ENCODE measurements at places on chromosomes 7 and 10.
A peak's percentile ranks its signal among the peaks of the same experiment; 100 is the strongest.

- DNase-seq: no peak
Observed at GRCh38 chr7:123122916-123123315, 76.9 kb downstream of the SLC13A1 start.

DNA sequence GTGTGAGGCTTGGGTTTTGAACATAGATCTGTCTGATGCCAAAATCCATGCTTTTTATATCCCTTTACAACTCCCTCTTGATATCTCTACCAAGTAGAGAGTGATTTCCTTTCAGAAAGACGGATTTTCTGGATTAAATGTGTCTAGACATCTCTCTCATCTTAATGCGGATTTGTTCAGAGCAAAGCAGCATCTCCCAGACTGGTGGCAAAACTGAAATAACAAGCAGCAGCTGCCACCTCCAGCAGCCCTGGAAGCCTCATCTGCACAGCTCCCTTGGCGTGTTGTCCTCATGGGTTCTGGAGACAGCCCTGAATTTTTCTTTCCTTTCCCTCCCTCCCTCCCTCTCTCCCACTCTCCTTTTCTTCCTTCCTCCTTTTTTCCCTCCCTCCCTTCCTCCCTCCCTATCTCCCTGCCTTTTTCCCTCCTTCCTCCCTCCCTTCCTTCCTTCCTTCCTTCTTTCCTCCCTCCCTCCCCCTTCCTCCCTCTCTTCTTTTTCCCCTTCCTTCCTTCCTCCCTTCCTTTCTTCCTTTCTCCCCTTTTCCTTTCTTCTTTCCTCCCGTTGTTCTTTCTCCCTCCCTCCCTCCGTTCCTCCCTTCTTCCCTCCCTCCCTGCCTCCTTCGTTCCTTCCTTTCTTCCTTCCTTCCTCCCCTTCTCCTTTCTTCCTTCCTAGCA, 639.9 kb downstream of the TYW1 start:
- no peak for DNase-seq

DNA sequence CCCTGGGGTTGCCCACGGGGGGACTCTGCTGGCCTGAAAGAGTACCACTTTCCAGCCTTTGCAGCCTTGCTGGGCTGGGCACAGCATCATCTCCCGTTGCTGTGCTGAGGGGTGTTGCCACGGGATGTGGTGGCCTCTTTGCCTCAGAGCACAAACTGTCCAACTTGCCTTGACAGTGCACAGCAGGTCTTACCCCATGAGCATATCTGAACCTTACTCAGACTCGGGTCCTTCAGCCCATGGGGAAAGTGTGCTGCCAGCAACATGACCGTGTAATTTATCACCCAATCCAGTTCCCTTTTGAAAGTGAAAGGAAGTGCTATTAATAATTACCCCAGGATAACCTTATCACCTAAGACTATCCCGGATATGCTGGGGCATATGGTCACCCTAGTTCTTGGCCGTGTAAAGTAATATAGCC, 46.8 kb downstream of the TBXAS1 start:
- no peak for DNase-seq

DNA sequence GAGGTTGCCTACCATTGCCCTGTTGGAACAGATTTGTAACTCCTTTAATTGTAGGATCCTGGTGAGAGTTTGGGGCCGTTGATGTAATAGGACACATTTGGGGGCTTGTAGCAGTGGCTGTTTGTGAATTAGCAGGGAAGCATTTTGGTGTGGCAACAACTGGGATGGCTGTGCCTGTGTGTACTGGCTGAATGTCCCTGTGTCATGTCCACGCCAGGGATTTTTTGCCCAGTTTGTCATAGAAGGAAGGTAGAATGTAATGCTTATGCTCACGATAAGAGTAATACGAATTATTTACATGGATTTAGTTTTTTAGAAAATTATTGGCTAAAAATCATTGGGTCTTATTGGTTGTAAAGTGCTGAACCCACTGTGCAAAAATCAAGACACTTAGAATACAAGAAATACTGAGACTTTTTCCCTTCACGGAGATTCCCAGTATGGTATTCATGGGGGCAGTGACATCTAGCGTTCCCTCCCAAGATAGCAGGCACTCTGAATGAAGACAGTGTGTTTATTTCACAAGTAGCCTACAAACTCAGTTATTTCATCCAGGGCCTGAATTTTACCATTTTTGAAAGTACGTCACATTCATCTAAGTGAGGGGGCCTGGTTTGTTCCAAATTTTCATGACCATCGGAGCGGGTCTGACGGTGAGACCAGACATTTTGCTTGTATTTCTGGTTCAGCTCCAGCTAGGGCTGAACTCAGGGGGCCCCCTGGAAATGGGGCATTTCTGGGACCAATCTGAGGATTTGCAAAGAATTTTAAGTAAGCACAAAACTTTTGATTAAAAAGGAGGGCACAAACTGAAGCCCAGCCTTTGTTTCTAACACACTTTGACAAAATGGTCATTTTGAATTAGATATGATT, 74.7 kb downstream of the CACNB2 start:
- peak; percentile 15 for DNase-seq
